Gastroesophageal sphincter (tissue), 4 donors: ENCODE measurements at places on chromosomes 1 and 21. TPM values are rescaled to one million over a fixed set of nuclear protein-coding genes. Genes with fewer than 3 reads are reported as not detected.

DNA sequence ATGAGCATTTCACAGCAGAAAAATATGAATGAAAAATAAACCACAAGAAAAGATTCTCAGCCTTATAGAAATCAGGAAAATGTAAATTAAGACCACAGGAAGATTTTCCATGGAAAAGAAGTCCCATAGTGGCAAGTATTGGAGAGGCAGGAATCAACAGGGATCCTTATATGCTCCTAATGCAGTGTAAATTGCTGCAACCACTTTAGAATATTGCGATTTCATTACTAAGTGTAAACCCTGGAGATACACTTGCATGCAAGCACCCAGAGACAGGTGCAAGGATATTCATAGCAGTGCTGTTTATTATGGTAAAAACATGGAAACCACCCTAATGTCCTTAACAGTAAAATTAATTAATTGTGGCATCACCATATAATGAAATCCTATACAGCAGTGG lies 10.6 kb upstream of the LRP8 start:
- ATAC-seq = no peak

Gene SPRR2B
- not detected for total RNA-seq

DNA sequence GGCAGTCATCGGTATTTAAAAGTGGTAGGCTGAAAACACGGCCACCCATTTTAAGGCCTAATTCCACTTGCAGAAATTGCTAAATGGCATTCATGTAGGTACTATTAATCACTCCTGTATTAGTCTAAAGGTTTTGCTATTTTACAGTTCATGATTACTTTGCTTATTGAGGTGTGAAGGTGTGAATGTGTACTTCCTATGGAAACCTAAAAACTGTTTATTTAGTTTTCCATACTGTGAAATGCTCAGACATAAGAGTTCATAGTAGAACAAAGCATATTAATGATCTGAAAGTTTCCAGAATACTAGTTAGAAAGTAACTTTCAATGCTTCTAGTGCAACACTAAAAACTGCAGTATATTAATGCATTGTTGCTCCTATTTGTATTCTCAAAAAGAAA lies 69.8 kb downstream of the ITGB3BP start:
- ATAC-seq = no peak

DNA sequence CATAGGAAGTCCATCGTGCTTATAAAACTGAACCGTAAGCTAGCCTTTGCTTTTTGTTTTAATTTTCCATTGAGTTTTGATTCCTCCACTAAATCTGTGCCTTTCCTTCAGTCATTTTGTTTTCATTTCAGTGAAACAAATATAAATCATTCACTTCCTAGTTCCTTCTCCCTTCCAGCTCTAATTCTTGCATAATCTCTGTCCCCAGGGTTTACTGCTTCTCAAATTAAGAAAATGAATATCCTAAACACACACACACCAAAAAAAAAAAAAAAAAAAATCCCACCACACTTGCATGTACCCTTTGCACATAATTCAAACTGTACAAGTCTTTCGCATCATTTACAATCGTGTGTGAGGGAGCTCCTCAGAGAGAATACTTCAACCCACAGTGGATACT lies 6.8 kb downstream of the KCNH1 start:
- ATAC-seq = no peak

- ATAC-seq = peak; percentile 48
These were observed 36.0 kb upstream of the IL19 start for GRCh38 chr1:206734499-206735142.

- ATAC-seq = no peak
These were observed 29.1 kb upstream of the PLA2G4A start for GRCh38 chr1:186799689-186800054.

GRCh38 chr1:225577241-225577640 lies 75.7 kb downstream of the ENAH start:
- ATAC-seq = no peak

- ATAC-seq = peak; percentile 41
These were observed 13.6 kb upstream of the FAM89A start for GRCh38 chr1:231053493-231054162.

Gene KLHDC9
- 7.1 TPM for total RNA-seq

DNA sequence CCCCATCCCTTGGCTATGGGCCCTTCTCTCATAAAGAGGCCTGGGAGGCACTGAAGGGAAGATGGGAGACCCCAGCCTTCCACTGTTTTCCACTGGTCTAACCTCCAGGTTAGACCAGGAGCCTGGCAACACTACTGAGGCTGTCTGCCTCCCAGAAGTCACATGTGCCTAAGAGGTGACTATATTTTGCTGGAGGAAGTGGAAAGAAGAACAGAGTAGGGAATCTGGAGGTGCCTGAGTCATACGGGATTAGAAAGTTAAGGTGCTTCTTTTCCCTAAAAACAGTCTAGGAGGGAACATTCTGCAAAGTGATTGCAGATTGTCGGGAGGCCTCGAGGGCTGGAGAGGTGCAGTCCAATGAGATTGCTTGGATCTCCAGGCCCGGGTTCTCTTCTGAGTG lies 4.6 kb downstream of the NFASC start:
- ATAC-seq = no peak

DNA sequence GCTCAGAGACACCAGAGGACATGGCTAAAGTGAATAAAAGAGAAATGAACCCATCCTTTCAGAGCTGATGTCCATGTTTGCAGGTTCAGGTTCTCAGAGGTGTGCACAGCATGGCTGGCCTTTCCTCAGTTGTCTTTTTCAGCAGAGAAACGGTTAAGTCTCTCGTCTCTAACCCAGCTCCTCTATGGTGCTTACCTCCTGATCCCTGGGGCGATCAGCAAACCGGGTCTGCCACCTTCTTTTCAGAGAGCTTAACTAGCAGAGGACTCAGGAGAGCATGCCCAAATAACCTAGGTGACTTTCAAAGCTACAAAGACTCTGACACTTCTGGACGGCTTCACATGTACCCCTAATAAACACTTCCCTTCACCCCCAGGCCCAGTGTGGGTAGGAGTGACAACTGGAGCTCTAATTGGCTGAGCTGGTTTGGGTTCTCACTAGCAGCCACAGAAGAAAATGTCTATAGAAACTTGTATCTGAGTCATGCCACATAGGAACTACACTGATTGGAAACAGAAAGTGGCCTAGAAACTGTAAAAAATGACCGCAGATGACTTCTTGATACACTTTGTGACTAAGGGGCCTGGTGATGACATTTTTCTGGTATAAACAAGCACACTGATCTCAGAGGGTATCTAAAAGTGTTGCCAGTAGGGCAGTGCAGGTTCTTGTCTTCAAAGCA lies at the start of gene AIM2:
AIM2 (minus strand) TSS at position 329 of the 682 bp plus-strand sequence. CDS start 3,267 bp downstream, outside the sequence.
- ATAC-seq = no peak
